CD4-positive, alpha-beta T cell treated with Interleukin-17A for 1 hour (primary cell): ENCODE measurements at places on chromosomes 1 and 21.

- DNase-seq, result no peak
These were observed 2.6 kb downstream of the FCRL3 start for GRCh38 chr1:157697781-157698569.

GRCh38 chr1:207077470-207078377 is 10.9 kb upstream of the C4BPB start:
- peak; percentile 84 for DNase-seq

DNA sequence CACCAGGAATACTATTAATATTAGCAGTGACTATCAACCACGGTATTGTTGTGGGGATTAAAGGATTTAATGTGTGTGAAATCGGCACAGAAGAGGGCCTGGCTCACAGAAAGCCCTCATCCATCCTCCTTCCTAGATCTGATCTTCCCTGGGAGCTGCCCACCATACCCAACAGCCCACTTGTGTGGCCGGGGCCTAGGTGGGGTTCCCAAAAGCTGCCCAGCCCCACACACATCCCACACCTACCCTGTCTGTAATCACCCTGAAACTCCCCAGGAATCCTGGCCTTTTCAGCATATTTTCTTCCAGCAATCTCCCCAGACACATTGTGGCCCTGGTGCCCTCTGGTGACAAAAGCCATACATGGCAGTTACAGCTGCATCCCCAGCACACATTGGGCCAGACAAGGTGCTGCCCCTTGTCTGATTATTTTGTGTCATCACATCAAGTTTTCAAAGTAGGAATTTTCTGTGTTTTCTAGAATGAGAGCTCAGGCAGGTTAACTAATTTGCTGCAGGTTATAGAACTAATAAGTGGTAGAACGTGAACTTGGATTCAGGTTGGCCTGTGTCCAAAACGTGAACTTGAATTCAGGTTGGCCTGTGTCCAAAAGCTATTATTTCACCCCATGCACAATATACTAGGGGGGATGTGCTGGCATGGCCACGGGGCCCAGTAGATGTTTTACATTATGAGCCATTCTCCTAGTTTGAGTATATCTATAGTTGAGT is 5.3 kb upstream of the SLC6A9 start:
- DNase-seq, result peak; percentile 73

GRCh38 chr1:230708631-230709580 is 5.0 kb downstream of the AGT start:
- DNase-seq, result no peak

GRCh38 chr1:243421784-243422183 is 165.9 kb downstream of the SDCCAG8 start:
- peak; percentile 48 for DNase-seq

DNA sequence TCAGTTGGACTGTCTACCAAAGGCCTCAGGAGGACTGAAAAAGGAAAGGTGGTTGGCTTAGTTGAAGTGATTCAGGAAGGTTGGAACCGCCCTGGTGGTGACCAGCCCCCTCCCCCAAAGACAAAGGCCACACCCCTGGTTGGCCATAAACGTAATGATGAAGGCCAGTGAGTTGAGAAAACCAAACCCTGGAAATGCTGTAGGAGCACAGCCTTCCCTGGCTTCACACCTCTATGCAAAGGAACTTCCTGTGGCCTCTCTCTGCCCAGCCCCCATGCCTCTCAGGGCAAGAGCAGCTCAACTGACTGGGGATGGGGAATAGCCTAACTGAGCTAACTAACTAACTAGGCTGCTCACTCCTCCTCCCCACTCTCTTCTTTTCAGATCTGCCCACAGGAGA is 90.4 kb downstream of the NPHP4 start:
- no peak for DNase-seq

- DNase-seq, result no peak
These were observed 22.8 kb upstream of the SGIP1 start for GRCh38 chr1:66511118-66511517.
